ENCODE measurements at places on chromosomes 5 and 9.

DNA sequence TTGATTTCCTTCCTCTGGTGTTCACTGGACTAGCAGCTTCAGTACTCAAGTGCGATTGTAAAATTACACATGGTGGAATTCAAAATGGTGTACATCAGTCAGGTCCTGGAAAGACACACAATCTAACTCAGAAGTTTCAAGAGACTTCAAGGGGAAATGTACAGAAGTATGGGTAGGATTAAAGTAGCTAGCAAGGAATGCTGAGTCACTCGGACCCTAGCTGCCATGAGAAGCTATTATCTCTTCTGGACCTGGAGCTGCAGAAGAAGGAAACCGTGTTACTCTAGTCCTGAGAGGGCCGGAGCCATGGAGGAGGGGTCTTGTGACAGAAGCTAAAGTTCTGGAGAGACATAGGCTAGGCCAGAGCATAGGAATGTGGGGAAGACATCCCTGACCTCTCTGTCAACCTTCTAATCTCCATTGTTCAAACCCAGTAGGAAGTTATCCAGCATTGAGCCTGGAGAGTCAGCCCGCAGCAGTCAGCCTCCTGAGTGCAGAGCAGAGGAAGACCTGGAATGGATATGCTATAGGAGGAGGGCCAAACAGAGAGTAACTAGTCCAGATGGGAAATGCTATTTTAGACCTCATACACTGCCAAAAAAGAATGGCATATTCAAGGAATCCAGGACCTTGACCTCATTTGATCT is 84.3 kb downstream of the GHR start:
- H3K4me3 ChIP-seq = no peak overlapping the region
- peaks cover 15% of the 10 kb centered on the region for H3K4me1 ChIP-seq
- H3K36me3 ChIP-seq = no peaks in the 10 kb centered on the region
- DNase-seq = no peak
- H3K27me3 ChIP-seq = no peaks in the 10 kb centered on the region

GRCh38 chr5:14733661-14734060 is 69.1 kb downstream of the OTULIN start:
- H3K4me3 ChIP-seq = no peak overlapping the region
- H3K4me1 ChIP-seq = no peaks in the 10 kb centered on the region
- peaks cover 5% of the 10 kb centered on the region for H3K36me3 ChIP-seq
- H3K27ac ChIP-seq = no peak overlapping the region

DNA sequence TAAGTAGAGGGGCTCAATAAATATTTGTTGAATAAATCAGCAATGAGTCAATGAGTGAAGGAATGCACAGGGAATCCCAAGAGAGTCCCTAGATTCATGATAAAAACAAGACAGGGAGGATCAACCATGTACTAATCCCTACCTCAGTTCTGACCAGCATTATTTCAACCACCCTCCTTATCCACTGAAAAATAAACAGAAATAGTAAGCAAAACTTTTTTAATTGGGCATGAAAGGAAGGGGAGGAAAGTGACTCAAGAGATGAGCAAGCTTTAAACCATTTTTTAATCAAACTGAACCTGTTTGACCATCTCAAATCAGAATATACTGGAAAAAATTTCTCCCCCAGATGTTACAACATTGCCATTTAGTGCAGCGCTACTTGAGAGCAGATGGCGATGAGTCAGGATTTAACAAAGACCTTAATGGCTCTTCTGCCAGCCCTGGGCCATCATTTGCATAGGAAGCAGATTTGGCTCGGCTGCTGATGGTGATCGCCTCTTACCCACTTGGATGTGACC is 194.8 kb upstream of the SLC30A5 start:
- DNase-seq = no peak
- H3K4me3 ChIP-seq = no peak overlapping the region
- H3K27me3 ChIP-seq = no peaks in the 10 kb centered on the region
- H3K36me3 ChIP-seq = no peaks in the 10 kb centered on the region
- no peak overlapping the region for H3K27ac ChIP-seq

DNA sequence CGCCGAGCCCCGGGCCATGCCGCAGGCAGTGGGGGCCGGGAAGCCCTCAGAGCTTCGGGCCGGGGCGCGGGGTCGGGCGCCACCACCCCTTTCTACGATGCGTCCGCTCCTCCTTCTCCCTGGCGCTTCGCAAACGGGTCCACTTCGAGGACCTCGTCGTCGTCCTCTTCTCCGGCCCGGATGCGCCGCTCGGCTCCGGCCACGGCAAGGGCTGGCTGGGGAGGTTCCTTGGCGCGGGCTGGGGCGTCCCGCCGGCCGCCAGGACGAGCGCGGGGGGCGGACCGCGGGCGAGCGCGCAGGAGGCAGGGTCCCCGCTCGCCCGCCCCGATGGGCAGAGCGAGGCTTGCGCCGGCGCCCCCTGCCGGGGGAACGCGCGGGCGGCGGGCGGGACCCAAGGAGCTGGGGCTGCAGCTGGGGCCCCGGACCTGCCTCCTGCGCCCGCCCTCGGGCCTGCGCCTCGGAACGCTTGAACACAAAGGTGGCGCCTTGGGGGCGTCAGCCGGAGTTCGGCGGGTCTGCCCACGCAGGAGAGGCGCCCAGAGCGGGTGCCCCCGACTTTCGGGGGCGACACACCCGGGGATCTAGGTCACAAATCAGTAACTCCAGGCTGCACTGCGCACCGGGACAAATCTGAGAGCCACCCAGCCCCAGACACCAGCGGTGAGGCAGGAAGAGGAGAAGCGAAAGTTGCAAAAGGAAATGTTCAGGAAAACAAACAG is at the start of gene ROR2:
ROR2 (minus strand) TSS at position 283 of the 719 bp plus-strand sequence.
- peak within 1 kb of the TSS; percentile 85 for H3K4me3 ChIP-seq
- H3K36me3 ChIP-seq = no peaks in the 10 kb centered on the region
- DNase-seq = peak; percentile 88
- H3K4me1 ChIP-seq = peaks cover 60% of the 10 kb centered on the region
- peak within 1 kb of the TSS; percentile 87 for H3K27ac ChIP-seq
- no peaks in the 10 kb centered on the region for H3K27me3 ChIP-seq

- no peaks in the 10 kb centered on the region for H3K27me3 ChIP-seq
- H3K4me1 ChIP-seq = no peaks in the 10 kb centered on the region
- no peak for DNase-seq
- H3K4me3 ChIP-seq = no peak overlapping the region
- no peaks in the 10 kb centered on the region for H3K36me3 ChIP-seq
These were observed 137.9 kb downstream of the FAM114A2 start for GRCh38 chr5:153900703-153901395.
